A549 treated with Mapracorat at 1 μM for 4 hours (cell line): ENCODE measurements at places on chromosomes 2 and 18. TPM values are rescaled to one million over a fixed set of nuclear protein-coding genes. Genes with fewer than 3 reads are reported as not detected.

Gene IL1RL1
- total RNA-seq = 0.77 to 1.6 TPM (median 1.1 TPM) in 5 replicates

Gene SCYGR4
- total RNA-seq = not detected in 5 replicates

Gene MEP1B
- 0.05 TPM in 1 of 5 replicates, not detected in the others for total RNA-seq

Gene ZNF892
- 0.25 to 0.59 TPM (median 0.35 TPM) in 5 replicates for total RNA-seq

Gene RMC1
- 13.8 to 18.0 TPM (median 16.0 TPM) in 5 replicates for total RNA-seq

Gene TRIM43
- not detected in 5 replicates for total RNA-seq

Gene RNF25
- 50.2 to 55.3 TPM (median 51.5 TPM) in 5 replicates for total RNA-seq

Gene CCBE1
- 7.3 to 16.3 TPM (median 13.3 TPM) in 5 replicates for total RNA-seq

Gene NYAP2
- 0.02 TPM in 1 of 5 replicates, not detected in the others for total RNA-seq

Gene DSG4
- not detected in 5 replicates for total RNA-seq
